ENCODE measurements at places on chromosomes 16 and 17.

GRCh38 chr16:2487903-2488531 is 13.1 kb downstream of the TBC1D24 start:
- no peak for DNase-seq

GRCh38 chr17:77126519-77126918 is 14.2 kb upstream of the SEC14L1 start:
- no peak for DNase-seq

DNA sequence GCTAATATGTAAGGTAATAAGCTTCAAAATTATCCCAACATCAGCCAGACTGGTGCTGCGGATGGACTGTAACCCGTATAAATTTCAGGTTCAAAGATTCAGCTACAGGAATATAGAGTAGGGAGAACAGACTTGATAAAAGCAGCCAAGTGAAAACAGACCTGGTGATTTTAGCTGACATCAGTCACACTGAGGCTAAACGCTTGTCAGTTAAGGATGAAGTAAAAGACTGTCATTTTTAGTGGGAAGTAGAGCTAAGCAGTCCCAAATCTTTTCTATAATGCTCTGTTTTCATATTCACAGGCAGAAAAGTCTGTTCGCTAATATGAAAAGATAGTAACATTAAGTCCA is 35.4 kb downstream of the CMTM4 start:
- DNase-seq = no peak

DNA sequence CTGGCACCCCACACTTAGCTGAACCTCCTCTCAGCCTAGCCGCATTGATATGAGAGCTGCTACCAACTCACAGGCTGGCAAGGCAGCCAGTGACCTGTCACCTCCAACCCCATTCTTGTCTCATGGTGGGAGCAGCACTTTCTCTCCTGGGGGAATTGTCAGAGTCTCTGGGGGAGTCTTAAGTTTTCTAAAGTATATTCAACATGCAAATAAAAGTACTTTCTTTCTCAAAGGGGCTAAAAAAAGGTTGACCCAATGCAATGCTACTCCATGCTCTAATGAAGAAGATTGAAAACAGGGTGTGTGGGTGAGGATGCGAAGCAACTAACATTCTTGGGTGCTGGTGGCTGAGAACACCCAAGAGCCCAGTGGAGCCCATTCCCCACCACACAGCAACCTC is 53.1 kb upstream of the SREBF1 start:
- DNase-seq = no peak

GRCh38 chr16:12214509-12214908 is 238.0 kb downstream of the SNX29 start:
- DNase-seq = no peak
